Activated effector memory CD4-positive, alpha-beta T cell treated with anti-CD3 and anti-CD28 coated beads, Interleukin-2, amount 50 U/mL, for 16 hours (primary cell): ENCODE measurements at places on chromosomes 6 and 20.

DNA sequence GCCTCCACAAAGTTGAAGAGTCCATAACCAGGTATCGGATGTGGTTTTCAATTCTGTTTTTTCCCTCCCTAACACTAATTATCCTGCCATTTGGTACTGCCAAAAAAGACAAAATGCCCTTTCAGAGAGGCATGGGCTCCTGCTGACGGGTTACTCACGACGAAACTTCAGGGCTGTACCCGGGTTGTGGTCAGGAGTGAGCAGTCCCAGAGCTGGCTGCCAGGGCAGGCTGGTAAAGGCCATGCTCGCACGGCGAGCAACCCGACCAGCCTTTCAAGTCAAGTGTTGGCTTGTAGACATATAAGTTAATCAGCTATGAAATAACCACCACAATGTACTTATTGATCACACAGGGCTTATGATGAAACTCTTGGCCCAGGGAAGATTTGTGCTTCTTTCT, 152.5 kb downstream of the FOXC1 start:
- no peak for DNase-seq

- DNase-seq: no peak
These were observed 5.5 kb upstream of the HLA-E start for GRCh38 chr6:30483677-30484279.

- DNase-seq: no peak
These were observed at the start of gene VSTM2L for GRCh38 chr20:37902504-37903313. TSS of gene VSTM2L (plus strand) at chr20:37903127. CDS start at chr20:37903351, 224 bp downstream.

- DNase-seq: no peak
These were observed 374.1 kb upstream of the MANEA start for GRCh38 chr6:95203153-95203754.

DNA sequence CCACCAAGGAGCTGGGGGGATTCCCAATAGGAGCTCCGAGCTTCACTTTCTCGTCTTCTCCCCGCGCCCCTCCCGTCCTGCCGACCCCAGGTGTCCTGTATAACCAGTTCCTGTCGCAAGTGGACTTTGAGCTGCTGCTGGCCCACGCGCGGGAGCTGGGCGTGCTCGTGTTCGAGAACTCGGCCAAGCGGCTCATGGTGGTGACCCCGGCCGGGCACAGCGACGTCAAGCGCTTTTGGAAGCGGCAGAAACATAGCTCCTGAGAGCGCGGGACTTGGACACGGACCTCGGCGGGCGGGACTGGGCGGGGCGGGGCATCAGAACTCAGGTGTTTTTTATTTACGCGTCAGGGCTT, 340 bp upstream of the VARS2 start:
- DNase-seq: no peak

GRCh38 chr20:14550655-14551054, 213.2 kb upstream of the FLRT3 start:
- DNase-seq: no peak
